AML-193 (cell line): ENCODE measurements at places on chromosomes 13 and 19.
A peak's percentile ranks its signal among the peaks of the same experiment; 100 is the strongest.

- no peak for DNase-seq
Measured at GRCh38 chr13:111550062-111550461, 229.6 kb downstream of the TEX29 start.

DNA sequence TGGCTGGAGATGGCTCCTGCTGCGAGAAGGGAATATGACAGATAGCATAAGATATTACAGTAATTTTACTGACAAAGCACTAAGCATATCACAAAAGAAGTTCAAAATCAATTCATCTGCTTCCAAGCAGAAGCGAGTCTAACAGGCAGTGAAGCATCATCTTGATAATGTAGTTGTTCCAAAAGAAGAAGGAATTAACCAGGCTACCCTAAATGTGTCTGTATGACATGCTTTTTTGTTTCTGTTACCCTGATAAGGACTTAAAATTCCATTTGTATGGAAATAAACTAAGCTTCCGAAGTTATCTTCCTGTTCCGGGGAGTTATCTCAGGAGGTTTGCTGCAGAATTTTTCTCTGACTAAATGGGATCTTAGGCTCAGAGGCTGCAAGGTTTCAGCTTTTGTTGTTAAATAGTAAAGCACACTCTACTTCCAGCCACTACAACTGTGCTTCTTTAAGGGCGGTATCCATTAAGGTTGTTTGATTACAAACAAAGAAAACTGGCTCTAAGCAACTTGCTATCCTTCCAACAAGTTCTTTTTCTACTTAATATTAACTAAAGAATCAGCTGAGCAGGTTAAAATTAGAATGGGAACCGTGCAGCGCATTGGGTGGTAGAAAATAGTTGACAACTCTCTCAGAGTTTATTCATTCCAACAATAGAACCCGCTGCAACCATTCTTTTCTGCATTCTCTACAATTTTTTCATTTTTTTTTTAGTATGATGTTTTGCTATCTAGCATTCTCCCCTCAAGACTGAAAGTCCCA is 607.3 kb downstream of the UQCRFS1 start:
- no peak for DNase-seq

GRCh38 chr13:46168341-46168740 is 13.6 kb downstream of the LCP1 start:
- DNase-seq = no peak

- DNase-seq = no peak
Measured at GRCh38 chr13:98664047-98664446, 87.1 kb upstream of the STK24 start.

DNA sequence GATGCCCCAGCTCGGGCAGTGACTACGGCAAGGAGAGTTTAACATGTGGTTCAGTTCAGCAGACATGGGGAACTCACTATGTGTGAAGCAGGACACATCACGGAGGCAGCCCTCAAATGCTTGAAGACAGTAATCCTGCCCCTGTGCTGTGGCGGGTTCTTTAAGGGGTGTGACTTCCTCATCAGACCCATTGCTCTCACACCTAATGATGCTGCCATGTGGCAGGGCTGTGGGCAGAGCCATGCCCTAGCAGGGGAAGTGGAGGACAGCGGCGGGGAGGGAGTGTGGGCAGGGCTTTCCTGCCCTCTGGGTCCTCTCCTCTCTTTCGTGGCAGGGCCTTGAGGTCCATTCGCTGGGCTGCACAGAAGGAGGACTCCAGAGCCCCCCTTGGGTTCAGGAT is 131.1 kb upstream of the GJB6 start:
- DNase-seq = no peak

DNA sequence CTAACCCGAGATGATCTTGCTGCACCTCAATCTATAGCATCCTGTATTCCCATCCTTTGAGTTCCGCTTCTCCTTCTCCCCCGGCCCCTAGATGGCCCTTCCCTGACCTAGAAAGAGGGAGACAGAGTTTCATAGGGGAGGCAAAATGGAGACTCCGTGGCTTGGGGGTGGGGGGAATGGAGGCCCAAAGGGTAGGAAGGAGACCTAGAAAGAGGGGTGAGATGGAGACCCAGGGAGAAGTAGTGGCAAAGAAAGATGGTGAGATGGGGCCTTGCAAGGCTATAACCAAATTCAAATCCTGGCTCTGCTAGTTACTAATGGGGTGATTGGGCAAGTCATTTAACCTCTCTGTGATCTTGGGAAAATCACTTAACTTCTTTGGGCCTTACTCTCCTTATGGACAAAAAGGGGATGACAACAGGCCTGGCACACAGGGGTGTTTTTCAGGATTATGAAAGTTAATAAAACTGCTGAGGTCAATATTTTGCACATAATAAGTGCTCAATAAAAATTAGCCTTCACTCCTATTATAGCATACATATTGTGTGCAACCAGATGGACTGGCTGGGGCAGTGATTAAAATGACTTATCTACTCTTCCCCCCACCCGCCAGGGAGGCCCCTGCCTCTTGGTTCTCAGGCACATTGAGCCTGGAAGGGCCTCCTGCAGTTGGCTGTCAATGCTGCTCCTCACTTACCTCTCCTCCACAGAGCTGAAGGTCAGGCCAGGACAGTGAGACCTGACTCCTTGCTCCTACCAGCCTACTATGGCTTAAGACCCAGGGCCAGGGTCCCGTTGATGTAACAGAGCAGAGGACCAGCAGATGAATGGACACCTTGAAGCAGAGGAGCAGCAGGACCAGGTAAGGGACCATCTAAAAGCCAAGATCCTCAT is 633 bp downstream of the SPHK2 start:
- no peak for DNase-seq

GRCh38 chr13:94707400-94708021 is 4.8 kb downstream of the SOX21 start:
- no peak for DNase-seq

- no peak for DNase-seq
Measured at GRCh38 chr13:74136084-74136658, 2.0 kb upstream of the KLF12 start.

- peak; percentile 80 for DNase-seq
Measured at GRCh38 chr13:27406178-27406939, 18.1 kb upstream of the GTF3A start.

- DNase-seq = no peak
Measured at GRCh38 chr13:75458696-75459422, 23.1 kb downstream of the TBC1D4 start.

GRCh38 chr13:48121733-48122132 is 26.8 kb upstream of the MED4 start:
- DNase-seq = no peak

GRCh38 chr19:35013041-35013819 is 13.1 kb downstream of the GRAMD1A start:
- DNase-seq = no peak

- no peak for DNase-seq
Measured at GRCh38 chr19:45151821-45152503, 8.8 kb downstream of the NKPD1 start.
